ENCODE measurements at places on chromosomes 3 and 15.
A peak's percentile ranks its signal among the peaks of the same experiment; 100 is the strongest.

DNA sequence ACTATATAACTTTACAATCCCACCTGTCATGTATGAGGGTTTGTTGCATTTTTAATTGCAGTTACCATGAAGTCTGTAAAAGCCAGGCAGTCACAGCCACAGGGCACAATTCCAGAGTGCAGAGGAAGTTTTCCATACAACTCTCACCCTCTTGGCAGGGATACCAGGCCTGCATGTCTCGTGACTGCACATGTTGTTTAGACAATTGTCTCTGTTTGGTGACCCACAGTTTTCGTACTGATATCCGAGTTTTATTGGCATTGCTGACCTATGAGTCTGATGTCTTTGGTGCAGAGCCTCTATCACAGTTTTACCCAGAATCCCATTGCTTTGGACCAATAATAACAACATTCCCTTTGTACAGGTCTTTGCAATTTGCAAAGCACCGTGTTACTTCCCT lies 24.9 kb upstream of the MYZAP start:
- DNase-seq = no peak

- no peak for DNase-seq
Measured at GRCh38 chr3:5231074-5231473, 43.6 kb downstream of the EDEM1 start.

- DNase-seq = no peak
Measured at GRCh38 chr3:79258479-79258878, 509.3 kb downstream of the ROBO1 start.

- DNase-seq = no peak
Measured at GRCh38 chr3:121504618-121505017, 41.2 kb downstream of the POLQ start.

DNA sequence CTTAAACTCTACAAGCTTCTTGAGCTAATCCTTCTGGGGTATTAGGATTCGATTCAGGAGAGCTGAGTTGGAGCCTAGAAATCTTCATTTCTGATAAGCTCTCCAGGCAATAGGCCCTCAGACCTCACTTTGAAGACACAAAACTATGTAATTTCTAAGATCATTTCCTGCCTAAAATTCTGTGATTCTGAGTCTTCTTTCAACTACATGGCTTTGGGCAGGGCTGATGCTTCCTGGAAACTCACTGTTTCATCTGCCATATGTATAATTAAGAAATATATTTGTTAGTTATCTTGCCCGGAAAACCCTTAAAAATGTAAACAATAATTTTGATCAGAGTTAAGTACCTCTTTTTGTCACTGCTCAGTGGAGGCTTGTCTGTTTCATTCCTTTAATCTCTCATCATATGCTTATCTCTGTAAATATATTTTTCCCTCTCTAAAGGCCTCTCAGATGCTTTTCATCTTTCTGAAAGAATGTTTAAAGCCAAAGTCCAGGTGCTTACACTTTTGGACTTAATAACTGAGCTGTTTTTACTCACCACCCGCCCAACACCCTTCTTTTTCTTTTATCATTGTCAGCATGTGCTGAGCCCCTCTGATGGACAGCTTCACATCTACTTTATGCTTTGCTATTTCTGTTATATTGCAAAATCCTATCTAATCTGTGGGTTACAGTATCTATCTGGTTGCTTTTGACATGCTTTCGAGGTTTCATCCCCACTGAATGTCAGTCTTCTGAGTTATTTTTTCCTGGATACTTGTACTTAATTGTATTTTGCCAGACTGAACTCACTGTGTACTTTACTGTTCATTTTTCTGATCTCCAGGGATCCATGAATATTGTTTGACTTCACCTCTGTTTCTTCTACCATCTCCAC lies 38.2 kb downstream of the FILIP1L start:
- DNase-seq = no peak

DNA sequence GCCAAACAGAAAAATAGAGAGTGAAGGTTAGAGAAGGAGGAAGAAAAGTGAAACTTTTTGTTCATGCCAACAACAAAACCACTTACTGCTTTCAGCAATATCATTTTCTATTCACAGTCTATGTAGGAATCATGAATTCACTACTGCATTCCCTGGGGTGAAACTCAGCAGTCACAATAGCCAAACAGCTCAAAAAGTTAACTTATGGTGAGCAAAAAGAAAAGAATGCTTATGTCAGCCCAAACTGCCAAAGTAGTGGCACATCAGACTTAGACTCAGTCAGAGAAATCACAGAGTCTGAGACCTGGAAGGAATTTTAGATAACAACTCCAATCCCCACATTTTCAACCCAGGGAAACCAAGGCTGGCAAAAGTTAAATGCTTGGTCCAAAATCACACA lies 238.7 kb upstream of the TMCO5A start:
- no peak for DNase-seq

- no peak for DNase-seq
Measured at GRCh38 chr3:70716832-70717231, 404.4 kb upstream of the MDFIC2 start.

- no peak for DNase-seq
Measured at GRCh38 chr3:149967086-149967685, 3.5 kb downstream of the PFN2 start.

DNA sequence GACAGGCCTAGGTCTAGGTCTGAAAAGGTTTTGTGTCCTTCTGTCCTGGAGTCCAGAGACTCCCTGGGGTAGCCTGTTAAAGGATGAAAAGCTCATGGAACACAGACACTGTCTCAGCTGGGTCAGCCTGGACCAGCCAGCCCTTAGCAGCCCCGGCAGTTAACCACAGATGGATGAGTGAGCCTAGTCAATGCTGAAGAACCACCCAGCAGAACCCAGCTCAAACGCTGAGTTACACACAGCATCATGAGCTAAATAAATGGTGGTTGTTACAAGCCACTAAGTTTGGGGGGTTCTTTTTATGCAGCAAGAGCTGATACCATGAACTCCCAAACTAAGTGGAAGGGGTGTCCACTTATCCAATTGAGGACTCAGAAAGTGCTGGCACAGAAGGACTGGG lies 472.8 kb upstream of the PROK2 start:
- DNase-seq = no peak

- DNase-seq = no peak
Measured at GRCh38 chr3:191296041-191296541, 33.1 kb upstream of the CCDC50 start.

- no peak for DNase-seq
Measured at GRCh38 chr3:172520301-172520831, 2.9 kb downstream of the TNFSF10 start.

GRCh38 chr3:189070965-189071364 lies 100.8 kb upstream of the TPRG1 start:
- DNase-seq = no peak

GRCh38 chr3:29887451-29887850 lies 606.6 kb downstream of the RBMS3 start:
- DNase-seq = no peak

- peak; percentile 27 for DNase-seq
Measured at GRCh38 chr15:73346735-73347312, 21.9 kb downstream of the HCN4 start.

- no peak for DNase-seq
Measured at GRCh38 chr3:172208586-172209332, 169.4 kb downstream of the FNDC3B start.

- DNase-seq = no peak
Measured at GRCh38 chr3:154389861-154390260, 40.1 kb downstream of the GPR149 start.

DNA sequence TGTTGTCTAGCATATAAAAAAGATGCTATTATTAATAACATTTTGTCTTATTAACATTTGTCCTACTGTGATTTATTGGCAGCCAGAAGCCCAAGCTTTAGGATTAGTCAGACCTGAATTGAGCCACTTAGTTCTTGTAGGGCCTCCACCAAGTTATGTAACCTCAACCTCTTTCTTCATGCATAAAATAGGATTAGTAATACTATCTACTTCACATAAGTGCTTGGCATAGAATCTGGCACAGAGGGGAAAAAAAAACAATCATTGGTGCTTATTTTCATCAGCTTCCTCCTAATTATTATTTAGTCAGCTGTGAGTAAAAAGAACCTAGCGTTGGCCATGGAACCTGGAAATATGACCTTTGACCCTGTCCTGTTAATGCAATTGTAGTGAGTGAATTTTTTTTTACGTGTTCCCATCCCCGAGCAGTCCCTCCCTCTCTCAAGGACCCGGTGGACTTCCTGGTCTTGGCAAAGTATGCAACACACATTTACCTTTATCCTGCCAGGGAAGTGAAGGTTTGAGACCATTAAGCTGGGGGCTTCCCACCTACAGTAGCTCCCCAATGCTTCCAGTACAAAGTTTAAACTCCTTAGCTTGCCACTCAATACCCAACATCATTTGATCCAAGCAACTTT lies 136.8 kb downstream of the FHIT start:
- DNase-seq = no peak

DNA sequence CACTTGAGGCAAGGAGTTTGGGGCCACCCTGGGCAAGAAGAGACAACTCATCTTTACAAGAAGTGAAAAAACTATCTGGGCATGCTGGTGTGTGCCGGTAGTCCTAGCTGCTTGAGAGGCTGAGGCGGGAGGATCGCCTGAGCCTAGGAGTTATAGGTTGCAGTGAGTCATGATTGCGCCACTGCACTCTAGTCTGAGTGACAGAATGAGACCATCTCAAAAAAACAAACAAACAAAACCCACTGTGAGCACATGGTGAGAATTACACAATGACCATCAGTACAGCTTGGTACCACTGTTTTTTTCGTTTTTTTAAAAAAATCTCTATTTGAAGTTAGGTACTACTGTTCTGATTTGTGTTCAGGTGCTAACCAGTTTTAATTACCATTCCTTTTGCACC lies 13.6 kb downstream of the VPS39 start:
- no peak for DNase-seq

GRCh38 chr3:196772102-196772501 lies 32.4 kb downstream of the PAK2 start:
- no peak for DNase-seq

- DNase-seq = no peak
Measured at GRCh38 chr3:178263236-178263916, 272.9 kb upstream of the KCNMB2 start.

DNA sequence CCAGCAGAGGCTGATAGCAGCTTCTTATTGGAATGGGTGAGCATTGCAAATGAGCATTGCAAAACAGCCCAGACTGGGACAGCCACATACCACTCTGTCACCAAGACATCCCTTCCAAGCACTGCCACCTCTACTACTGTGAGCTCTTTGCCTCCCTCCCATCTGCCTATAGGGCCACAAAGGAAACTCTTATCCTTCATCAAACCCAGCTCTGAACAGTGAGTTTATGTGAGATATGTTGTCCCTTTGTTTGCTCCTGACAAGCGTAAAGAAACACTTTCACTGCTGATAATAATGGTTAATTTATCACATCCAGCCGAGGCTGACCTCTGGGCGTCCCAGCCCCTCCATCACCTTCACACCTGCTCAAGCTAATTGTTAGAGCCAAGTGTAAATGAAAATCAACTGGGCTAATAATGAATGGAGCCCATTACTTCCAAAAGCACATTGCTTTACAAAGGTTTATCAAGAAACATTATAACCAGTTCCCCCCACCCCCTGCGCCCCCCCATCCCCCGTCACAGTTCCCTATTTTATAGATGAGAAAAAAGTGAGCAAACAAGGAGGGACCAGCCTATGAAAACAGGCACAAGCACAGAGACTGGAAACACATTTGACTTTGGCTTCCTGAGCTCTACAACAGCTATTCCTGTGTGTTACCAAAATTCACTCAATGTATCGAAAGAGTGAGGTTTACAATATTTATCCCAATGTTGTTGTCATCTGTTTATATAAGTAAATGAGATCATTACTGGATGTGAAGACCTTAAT lies 146.3 kb downstream of the ANXA2 start:
- DNase-seq = no peak

- DNase-seq = no peak
Measured at GRCh38 chr15:94480289-94480834, 249.0 kb downstream of the MCTP2 start.

- DNase-seq = no peak
Measured at GRCh38 chr15:70375586-70375985, 277.9 kb upstream of the TLE3 start.

DNA sequence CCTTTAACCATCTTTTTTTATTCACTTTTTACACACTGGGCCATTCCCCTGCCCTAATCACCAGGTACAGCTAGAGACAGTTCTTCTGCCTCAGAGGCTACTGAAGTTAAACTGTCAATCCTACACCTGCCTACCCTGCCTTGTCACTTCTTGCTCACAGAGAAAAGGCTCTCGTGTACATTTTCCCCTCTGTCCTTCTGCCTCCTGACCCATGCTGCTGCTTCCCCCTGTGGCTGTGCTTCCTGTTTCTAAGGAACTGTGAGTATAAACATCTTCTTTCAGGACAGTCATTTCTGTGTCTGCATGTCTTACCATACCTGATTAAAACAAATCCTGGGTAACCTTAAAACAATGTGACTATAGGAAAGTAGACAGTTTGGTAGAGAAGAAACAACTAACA lies 236.4 kb upstream of the MRPL3 start:
- DNase-seq = no peak

- no peak for DNase-seq
Measured at GRCh38 chr15:81378443-81378842, 4.4 kb upstream of the TMC3 start.

- no peak for DNase-seq
Measured at GRCh38 chr15:62087671-62088352, 21.0 kb downstream of the C2CD4A start.

DNA sequence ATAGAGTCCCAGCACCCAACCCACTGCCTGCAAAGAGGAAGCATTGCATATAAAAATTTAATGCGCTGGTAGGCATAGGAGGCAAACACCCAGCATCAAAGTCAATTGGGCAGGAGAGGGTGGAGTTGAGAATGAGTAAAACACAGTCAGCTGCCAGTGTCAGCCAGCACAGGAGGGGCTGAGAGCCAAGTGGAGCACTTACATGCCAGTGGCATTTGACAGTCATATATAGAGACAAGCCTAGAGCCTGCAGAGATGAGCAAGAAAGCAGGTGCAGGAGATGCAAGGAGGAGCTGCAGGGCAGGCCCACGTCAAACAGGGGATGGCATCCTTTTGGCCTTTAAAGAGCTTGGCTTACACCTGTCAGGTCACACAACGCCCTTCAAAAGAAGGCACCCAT lies 27.6 kb upstream of the ZFAND6 start:
- no peak for DNase-seq

- no peak for DNase-seq
Measured at GRCh38 chr3:195838714-195839113, 27.0 kb upstream of the MUC4 start.

DNA sequence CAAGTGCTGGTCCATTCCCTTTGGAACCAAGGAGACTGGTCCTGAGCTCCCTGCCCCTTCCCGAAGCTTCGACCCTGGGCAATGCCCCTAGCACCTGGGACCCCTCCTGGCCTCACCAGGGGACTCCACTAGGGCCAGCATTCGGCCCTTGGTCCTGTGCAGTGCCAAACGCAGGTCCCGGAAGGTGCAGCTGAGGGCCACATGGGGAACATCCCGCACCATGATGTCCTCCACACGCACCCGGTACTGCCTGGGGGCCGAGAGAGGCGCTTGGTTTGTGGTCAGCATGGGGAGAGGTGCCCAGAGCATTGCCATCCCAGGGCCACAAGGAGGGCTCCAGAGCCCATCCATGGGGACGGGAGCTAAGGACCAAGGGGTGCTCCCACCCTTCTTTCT lies 7.9 kb downstream of the CLCN2 start:
- DNase-seq = no peak

All from stimulated activated CD8-positive, alpha-beta memory T cell treated with anti-CD3 and anti-CD28 coated beads, Interleukin-12 subunit alpha, Interleukin-12 subunit beta, amount 100 ng/mL, for 1 hour (primary cell).